Transverse colon (tissue), 4 donors: ENCODE measurements at places on chromosomes 3 and 15. TPM values are rescaled to one million over a fixed set of nuclear protein-coding genes. Genes with fewer than 3 reads are reported as not detected.

The COL6A5 gene
- not detected for total RNA-seq

The ITGB5 gene
- 125 TPM for total RNA-seq

The HRH1 gene
- 9.7 TPM for total RNA-seq

The GNB4 gene
- total RNA-seq, result 9.6 TPM

The GABRA5 gene
- not detected for total RNA-seq

The TMA7 gene
- 279 TPM for total RNA-seq

The DPPA2 gene
- not detected for total RNA-seq

The AP3B2 gene
- not detected for total RNA-seq

The MORC1 gene
- total RNA-seq, result not detected

The WNT5A gene
- 5.9 TPM for total RNA-seq

The ASB14 gene
- not detected for total RNA-seq

The EFCC1 gene
- 1.6 TPM for total RNA-seq
